Activated B cell treated with CpG ODN at 0.5 μM for 24 hours (primary cell): ENCODE measurements at places on chromosomes 6 and 20. TPM values are rescaled to one million over a fixed set of nuclear protein-coding genes. Genes with fewer than 3 reads are reported as not detected.
A peak's percentile ranks its signal among the peaks of the same experiment; 100 is the strongest.

DNA sequence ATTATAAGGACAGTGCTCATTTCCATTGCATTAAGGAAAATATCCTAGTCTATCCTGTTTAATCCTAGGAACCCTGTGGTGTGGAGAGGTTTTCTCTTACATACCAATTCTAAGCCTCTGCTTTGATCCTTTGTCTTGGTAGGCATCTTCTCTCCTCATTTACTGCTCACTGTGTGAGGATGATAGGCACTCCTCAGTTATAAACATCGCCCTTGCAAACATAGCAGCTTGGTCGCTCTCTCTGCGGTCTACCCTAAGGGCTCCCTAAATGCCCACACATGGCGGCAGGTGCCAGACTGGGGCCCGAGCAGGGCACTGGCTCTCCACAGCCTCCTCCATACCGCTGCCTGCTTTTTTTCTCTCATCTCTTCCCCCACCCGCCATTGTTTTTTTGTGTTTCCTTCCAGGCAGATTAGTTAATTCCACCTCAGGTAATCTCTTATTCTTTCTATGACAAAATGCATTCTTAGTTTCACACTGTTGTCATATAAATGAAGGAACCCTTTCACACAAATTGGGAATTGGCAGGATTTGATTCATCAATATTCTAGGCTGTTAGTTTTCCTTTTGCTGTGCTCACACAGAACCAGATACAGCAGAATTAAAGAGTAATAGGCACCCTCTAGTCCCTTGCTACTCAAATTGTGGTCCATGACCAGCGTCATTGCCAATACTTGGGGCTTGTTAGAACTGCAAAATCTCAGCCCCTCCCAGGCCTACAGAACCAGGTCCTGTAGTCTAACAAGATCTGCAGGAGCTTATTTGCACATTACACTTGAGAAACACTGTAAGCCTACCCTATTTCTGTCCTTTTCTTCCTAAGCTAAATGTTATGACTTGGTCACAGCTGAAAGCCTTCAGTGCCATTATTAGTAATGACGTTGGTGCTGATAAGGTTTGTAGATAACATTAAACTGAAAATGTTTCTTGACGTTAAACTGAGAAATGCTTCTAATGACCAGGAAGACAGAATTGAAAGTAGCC lies 36.3 kb downstream of the CARMIL1 start:
- peaks cover 16% of the 10 kb centered on the region for H3K4me1 ChIP-seq
- H3K27ac ChIP-seq = no peak overlapping the region
- no peak overlapping the region for H3K4me3 ChIP-seq
- no peak for DNase-seq
- no peaks in the 10 kb centered on the region for H3K36me3 ChIP-seq
- no peaks in the 10 kb centered on the region for H3K27me3 ChIP-seq

- H3K27me3 ChIP-seq = no peaks in the 10 kb centered on the region
- H3K4me1 ChIP-seq = no peaks in the 10 kb centered on the region
- H3K27ac ChIP-seq = no peak overlapping the region
- no peak overlapping the region for H3K4me3 ChIP-seq
- H3K36me3 ChIP-seq = no peaks in the 10 kb centered on the region
- DNase-seq = no peak
Observed at GRCh38 chr6:66344796-66345195, 637.8 kb upstream of the EYS start.

- no peak overlapping the region for H3K4me3 ChIP-seq
- peak overlapping the region; percentile 10 for H3K27ac ChIP-seq
- peaks cover 9% of the 10 kb centered on the region for H3K27me3 ChIP-seq
- H3K4me1 ChIP-seq = peaks cover 4% of the 10 kb centered on the region
- DNase-seq = no peak
- no peaks in the 10 kb centered on the region for H3K36me3 ChIP-seq
Observed at GRCh38 chr6:148146717-148147462, 195.7 kb upstream of the SASH1 start.

DNA sequence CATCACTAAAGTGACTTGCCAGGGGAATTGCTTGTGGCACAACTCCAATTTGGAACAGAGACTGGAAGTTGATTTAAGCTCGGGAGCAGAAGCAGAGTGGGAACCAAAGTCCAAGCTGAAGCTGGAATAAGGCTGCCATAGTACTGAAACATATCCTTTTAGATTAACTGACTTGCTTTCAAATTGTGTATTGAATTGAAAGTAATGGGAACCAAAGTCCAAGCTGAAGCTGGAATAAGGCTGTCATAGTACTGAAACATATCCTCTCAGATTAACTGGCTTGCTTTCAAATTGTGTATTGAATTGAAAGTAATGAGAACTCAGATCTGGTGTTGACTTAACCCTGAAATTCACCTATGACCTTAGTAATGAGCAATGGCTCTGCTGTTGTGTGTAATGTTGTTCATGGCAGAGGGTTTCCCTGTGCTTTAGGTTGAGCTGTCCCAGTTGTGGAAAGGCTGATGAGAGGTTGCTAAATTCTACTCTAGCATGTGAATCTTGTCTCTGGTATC lies 40.2 kb downstream of the CENPW start:
- DNase-seq = no peak
- no peak overlapping the region for H3K27ac ChIP-seq
- no peak overlapping the region for H3K4me3 ChIP-seq
- H3K4me1 ChIP-seq = no peaks in the 10 kb centered on the region

GRCh38 chr6:73969971-73970970 lies 274.3 kb downstream of the CD109 start:
- no peaks in the 10 kb centered on the region for H3K27me3 ChIP-seq
- H3K4me1 ChIP-seq = no peaks in the 10 kb centered on the region
- no peak for DNase-seq
- no peak overlapping the region for H3K27ac ChIP-seq
- H3K4me3 ChIP-seq = no peak overlapping the region

DNA sequence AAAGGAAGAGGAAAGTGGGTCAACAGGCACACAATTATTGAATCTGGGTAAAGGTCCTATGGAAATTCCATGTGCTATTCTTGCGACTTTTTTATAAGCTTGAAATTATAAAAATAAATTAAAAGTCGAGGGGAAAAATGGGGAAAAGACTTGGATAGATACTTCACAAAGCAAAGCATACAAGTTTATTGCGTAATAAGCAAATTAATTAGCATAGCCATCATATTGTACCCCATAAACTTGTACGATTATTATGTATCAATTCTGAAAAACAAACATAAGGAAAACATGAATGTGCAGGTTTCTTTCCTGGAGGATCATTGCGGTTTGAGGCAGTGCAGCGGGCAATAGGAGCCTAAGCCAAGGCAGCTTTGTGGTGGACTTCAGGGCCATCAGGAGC lies 351.6 kb upstream of the NOX3 start:
- DNase-seq = no peak
- H3K4me1 ChIP-seq = no peaks in the 10 kb centered on the region
- H3K4me3 ChIP-seq = no peak overlapping the region
- H3K36me3 ChIP-seq = no peaks in the 10 kb centered on the region
- H3K27ac ChIP-seq = no peak overlapping the region

DNA sequence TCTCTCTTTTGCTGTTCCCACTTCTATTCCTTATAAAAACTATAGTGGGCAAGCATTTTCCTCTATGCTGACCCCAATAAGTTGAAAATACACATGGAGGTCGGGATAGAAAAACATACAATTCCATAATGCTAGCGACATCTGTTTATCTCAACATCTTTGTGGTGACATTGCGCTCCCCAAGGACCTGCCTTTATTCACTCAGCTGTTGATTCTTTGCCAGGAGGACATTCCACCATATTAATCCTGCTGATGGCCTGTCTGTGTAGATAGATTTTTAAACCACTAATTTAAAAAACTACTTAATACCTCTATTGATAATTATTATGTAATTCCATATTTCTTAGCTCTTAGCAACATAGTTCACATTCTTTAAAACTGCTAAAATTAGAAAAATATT lies 555.3 kb upstream of the MAP3K7 start:
- H3K36me3 ChIP-seq = no peaks in the 10 kb centered on the region
- H3K27me3 ChIP-seq = no peaks in the 10 kb centered on the region
- no peak overlapping the region for H3K4me3 ChIP-seq

DNA sequence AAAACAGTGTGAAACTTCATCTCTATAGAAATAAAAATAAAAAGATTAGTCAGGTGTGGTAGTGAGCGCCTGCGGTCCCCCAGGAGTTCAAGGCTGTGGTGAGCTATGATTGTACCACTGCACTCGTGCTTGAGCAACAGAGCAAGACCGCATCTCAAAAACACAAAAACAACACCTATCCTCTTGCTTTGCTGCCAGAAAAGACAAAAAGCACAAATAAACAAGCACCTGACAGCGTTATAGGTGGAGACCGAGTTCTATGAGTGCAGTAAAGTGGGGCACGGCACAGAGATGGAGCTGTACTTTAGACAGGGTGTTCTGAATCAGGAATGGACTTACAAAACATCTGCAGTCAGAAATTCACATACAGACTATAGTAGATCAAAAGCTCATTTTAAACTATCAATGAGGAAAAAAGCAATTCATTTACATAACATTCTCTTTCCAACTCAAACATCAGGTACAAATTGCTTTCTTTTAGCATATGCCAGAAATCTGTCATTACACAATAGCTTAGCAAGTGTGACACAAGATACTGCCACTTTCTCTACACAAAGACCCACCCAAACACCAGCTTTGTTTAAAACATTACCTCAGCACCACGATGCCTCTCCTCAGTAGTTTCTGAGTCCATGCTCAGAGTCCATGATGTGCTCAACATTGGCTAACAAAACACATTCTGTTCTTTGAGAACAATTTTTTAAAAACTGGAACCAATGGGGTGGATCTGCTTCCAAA lies 10.1 kb downstream of the EZR start:
- peaks cover 94% of the 10 kb centered on the region for H3K36me3 ChIP-seq
- no peaks in the 10 kb centered on the region for H3K27me3 ChIP-seq
- H3K4me3 ChIP-seq = peak overlapping the region; percentile 67
- DNase-seq = peak; percentile 40
- peaks cover 98% of the 10 kb centered on the region for H3K4me1 ChIP-seq

DNA sequence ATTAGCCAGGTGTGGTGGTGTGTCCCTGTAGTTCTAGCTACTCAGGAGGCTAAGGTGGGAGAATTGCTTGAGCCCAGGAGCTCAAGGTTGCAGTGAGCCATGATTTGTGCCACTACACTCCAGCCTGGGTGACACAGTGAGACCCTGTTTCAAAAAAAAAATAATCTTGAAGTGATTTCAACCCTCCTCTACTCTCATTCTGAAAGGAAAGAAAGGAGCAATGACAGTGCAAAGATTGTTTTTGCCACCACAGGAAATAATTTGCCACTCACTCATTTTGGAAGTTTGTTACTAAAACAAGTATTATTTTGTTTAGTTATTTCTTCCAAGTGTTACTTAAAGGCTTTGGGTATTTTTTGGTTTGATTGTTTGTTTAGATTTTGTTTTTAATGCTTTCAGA lies 45.6 kb downstream of the BLTP3A start:
- no peaks in the 10 kb centered on the region for H3K4me1 ChIP-seq
- H3K4me3 ChIP-seq = no peak overlapping the region
- H3K27ac ChIP-seq = no peak overlapping the region
- no peaks in the 10 kb centered on the region for H3K27me3 ChIP-seq
- peaks cover 58% of the 10 kb centered on the region for H3K36me3 ChIP-seq

GRCh38 chr20:430091-430999 lies 22.2 kb downstream of the RBCK1 start:
- H3K36me3 ChIP-seq = peaks cover 65% of the 10 kb centered on the region
- H3K27me3 ChIP-seq = no peaks in the 10 kb centered on the region
- no peak for DNase-seq

- no peak for DNase-seq
- no peak overlapping the region for H3K4me3 ChIP-seq
- H3K27ac ChIP-seq = no peak overlapping the region
Observed at GRCh38 chr20:11676630-11677287, 240.9 kb upstream of the BTBD3 start.

DNA sequence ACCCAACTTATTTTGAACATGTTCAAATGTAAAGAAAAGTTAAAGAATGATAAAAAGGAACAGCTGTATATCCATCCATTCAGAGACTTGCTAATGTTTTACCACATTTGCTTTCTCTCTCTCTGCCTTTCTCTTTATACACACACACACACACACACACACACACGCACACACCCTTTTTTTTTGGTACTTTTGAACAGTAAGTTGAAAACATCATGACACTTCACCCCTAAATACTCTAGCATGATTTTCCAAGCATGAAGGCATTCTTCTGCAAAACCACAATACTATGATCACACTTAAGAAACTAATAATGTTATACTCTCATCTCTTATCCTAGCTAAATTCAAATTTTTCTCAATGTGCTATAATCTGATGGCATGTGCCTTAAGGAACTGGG lies 192.3 kb downstream of the UTRN start:
- no peak for DNase-seq
- peak overlapping the region; percentile 13 for H3K27ac ChIP-seq
- peaks cover 67% of the 10 kb centered on the region for H3K36me3 ChIP-seq
- H3K27me3 ChIP-seq = no peaks in the 10 kb centered on the region
- H3K4me1 ChIP-seq = no peaks in the 10 kb centered on the region

The SLC2A10 gene
- total RNA-seq = not detected in 2 replicates

The CFAP61 gene
- not detected in 2 replicates for total RNA-seq

The COL9A3 gene
- 33.2 and 37.6 TPM in 2 replicates for total RNA-seq

The TXLNB gene
- total RNA-seq = 1.9 and 2.4 TPM in 2 replicates

The TFAP2B gene
- not detected in 2 replicates for total RNA-seq

The DNAH8 gene
- 1.1 and 2.0 TPM in 2 replicates for total RNA-seq

The E2F1 gene
- 6.7 and 8.9 TPM in 2 replicates for total RNA-seq
